Stimulated activated CD4-positive, alpha-beta T cell treated with anti-CD3 and anti-CD28 coated beads, Interleukin-4, amount 100 ng/mL, for 48 hours (primary cell): ENCODE measurements at places on chromosomes 7 and 10.

- no peak for DNase-seq
These were observed 234.0 kb downstream of the BICC1 start for GRCh38 chr10:58746474-58747185.

- DNase-seq = no peak
These were observed 1.1 kb downstream of the LMOD2 start for GRCh38 chr7:123656544-123657303.

- DNase-seq = no peak
These were observed 19.5 kb upstream of the ITPRID1 start for GRCh38 chr7:31494421-31494820.

DNA sequence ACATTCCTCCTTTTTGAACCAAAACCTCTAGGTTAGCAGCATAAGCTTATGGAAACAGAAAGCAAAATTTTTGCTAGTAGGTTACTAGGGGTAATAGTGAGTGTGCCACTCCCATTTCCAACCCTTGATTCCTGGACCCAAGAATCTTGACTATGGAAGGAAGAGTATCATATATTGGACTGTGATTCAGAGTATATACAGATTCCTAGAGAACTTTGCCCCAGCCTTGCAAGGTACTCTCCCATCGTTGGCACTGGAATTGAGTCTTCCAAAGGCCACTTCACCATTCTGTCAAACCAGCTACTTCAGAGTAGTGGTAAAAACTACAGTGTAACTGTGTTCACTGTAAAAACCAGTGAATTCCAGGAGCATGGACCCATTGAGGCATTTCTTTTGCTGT, 69.4 kb downstream of the LRRC17 start:
- DNase-seq = no peak

- DNase-seq = no peak
These were observed 40.2 kb upstream of the PROSER2 start for GRCh38 chr10:11782793-11783557.

DNA sequence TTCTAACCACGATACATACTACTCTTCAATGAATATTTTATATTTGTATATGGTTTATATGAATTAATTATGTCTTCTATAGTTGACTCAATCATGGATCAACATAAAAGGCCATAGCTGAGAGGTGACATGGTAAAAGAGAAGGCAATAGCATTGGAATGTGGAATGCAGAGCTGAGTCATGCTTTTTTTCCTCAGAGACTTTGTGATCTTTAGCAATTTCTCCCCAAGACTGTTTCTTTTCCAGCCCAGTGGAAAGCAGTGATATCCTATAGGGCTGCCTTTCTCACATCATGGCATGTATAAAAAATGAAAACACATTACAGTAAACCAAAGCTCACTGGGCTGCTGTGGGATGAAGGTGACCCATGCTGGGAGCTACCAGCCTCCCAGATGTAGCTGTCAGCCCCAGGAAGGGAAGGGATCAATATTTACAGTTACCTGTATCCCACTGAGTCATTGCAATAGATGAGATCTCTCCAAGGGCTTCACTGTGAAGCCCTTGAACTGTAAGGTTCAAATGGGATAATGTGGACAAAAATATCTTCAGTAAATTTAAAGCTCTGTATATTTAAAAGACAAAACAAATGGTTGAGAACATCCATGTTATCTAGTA, 30.2 kb downstream of the SLC39A12 start:
- DNase-seq = no peak

DNA sequence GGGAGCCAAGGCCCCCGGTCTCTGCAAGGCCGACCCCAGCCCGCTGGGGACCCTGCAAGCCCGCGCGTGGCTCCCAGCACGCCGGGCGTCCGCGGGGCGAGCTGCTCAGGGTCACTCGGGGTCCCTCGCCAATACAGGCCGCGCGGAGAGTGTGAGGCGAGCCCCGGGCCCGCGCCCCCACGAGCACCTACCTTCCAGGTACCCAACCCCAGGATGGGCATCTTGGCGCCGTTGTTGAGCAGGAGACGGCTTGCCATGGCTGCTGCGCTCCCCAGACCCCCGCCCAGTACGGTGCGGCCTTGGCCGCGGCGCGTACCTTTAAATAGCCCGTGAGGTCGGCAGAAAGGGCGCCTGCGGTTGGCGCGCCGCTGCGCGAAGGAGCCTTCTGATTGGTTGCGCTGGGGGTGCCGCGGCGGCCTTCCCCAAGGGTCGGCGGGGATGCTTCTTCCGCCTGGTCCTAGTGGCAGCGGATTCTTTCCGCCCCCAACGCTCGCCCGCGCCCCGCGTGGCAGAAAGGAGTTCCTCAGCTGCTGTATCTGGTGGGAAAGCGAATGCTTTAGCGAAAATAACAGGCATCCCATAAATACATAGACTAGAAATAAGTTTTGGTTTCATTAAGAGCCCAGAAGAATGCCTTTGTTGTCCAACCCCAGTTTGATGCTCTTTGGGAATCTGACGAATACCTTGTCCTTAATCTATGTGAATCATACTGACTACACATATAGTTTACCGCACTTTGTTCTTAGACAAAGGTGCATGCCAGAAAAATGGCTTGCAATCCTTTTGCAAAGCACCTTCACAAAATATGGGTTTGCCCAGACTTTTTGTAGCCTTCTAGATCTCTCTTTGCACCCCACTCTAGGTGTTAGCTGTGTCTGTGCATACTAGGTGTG, at the start of gene AKR1B1:
Gene AKR1B1, minus strand, starts transcription at position 295 of the 893 bp plus-strand sequence. Its CDS starts 38 bp downstream, at position 257.
- peak; percentile 85 for DNase-seq

GRCh38 chr10:95745501-95745900, 10.5 kb upstream of the ENTPD1 start:
- no peak for DNase-seq

DNA sequence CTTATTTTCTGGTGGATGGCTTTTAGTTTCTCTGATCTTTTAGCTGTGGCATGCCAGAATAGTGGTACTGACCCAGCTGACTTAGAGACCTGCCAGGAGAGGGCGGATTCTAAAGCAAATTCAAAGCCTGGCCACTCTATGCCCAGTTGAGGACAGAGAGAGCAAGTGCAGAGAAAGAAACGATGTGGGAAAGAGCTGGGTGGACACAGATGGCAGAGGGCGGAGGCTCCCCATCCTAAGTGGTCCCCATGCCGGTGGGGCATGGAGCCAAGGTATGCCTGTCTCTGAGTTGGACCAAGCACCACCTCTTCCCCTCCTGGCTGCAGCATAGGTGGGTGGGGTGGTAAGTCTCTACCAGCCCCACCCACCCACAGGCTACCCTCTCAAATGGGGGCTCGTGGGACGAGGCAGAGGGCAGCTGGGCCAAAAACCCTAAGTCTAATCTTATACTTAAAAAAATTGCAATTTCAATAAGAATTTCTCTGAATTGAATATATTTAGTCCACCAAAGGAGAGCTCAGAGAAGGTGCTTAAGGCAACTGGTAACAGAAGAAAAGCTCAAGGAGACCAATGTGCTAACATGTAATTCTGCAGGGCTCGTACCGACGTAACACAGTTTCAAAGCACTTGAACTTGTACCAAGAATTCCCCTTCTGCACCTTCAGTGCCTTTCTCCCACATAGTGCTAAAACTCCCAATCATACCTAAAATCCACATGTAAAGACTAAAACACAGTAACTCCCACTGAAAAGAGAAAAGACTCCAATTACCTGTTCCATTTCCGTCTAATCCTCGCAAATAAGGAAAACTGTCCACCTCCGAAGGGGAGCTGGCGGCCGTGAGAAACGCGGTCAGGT, 85.7 kb upstream of the NMT2 start:
- DNase-seq = no peak

DNA sequence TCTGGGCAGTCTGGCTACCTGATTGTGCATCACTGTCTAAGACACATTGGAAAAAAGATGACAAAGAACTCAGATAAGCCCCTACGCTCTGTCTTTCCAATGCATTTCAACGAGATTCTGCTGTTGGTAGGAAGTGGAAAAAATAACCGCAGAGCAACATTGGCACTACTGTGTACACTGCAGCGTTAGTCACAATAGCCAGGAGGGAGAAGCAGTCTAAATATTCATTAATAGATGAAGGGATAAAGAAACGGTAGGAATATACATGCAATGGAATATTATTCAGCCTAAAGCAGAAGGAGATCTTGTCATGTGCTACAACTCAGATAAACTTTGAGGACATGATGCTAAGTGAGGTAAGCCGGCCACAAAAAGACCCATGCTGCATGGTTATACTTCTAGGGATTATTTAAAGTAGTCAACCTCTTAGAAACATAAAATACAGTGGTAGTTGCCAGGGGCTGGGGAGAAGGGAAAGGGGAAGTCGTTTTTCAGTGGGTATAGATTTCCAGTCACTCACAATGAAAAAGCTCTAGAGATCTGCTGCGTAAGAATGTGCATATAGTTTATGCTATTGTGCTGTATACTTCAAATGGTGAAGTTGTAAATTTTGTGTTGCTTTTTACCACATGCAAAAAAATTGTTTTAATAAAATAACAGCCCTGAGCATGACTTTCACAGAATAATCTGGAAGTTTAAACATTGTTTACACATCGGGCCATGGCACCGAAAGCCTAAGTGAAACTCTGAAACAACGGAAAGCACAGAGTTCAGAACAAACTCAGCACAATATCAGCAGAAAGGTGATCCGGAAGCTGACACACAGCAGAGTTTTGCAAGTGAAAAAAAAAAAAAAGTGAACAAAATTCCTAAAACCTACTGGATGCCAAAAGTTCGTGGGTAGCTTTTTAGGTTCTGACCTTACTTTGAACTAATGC, 40.1 kb downstream of the ELMO1 start:
- DNase-seq = no peak
